ENCODE measurements at places on chromosomes 4 and X.

DNA sequence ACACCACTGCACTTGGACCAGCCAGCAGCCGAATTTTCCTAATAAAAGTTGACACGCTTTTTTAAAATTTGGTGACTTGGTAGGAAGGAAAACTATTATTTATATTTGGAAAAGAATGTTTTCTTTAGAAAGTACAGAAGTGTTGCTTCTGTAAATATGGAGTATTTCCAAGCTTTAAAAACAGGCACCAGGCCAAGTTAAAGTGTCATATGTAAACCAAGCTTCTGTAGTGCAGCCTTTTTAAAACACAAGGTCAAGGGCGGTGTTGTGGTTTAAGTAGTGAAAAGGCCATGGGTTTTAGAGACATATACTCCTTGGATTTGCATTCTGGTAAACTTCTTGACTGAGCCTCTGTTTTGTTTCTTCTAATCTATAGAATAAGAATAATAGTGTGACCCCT is 62.7 kb downstream of the TRIM2 start:
- no peak for DNase-seq

GRCh38 chrX:20350596-20350995 is 83.9 kb upstream of the RPS6KA3 start:
- DNase-seq, result no peak

DNA sequence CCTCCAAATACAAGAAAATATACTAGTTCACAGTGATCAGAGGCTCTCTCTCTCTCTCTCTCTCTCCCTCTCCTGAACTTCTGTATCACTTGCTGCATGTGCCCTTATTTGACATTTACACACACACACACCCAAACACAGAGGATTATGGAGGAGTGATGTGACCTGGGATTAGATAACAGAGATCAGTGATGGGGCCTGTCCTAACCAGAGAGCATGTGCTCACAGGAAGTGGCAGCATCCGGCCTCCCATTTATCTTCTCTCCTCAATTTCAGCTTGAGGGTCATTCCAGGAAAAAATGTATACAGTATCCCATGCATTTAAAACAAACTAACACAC is 143.0 kb downstream of the TSPAN5 start:
- no peak for DNase-seq

DNA sequence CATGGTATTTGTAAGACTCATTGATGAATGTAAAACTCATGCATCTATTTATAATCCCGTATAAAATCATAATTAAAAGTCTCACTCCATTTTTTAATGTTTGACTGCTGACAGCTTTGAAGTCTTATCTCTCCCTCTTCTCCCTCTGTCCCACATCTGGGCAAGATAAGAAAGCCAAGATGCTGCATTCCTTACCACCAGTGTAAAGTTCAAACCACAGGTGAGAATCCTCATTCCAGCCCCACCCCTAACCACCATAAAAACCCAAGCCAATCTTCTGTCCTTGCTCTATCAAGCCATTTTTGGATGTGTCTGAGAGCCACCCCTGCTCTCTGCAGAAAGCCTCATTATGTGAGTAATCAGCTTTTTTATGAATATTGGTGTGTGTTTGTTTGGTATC is 59.3 kb upstream of the MAGED1 start:
- no peak for DNase-seq

DNA sequence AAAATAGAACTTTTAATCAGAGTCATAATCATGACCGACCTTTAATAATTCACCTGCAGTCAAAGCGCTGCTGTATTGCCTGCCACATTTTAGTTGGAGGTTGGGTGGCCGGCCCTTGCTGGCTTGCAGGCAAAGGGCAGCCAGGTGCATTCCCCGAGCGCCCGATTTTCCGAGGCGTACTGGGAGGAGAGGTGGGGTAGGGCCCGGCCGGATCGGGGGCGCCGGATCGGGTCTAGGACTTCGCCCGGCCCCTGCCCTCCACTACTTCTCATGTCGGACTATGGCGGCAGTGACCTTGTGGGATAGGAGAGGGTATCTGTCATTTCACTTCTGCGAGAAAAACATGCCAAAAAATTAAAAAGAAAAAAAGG is 2.5 kb upstream of the RS1 start:
- no peak for DNase-seq

DNA sequence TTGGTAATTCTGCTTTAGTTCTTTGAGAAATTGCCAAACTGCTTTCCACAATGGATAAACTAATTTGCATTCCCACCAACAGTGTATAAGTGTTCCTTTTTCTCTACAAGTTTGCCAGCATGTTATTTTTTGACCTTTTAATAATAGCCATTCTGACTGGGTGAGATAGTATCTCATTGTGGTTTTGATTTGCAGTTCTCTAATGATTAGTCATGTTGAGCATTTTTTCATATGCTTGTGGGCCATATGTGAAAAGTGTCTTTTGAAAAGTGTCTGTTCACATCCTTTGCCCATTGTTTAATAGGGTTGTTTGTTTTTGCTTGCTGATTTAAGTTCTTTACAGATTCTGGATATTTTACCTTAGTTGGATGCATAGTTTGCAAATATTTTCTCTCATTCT is 25.9 kb downstream of the ENPEP start:
- no peak for DNase-seq

GRCh38 chr4:111502626-111503025 is 642.6 kb upstream of the FAM241A start:
- no peak for DNase-seq

- no peak for DNase-seq
These were observed 171.2 kb upstream of the NWD2 start for GRCh38 chr4:37073226-37073840.

GRCh38 chr4:177461606-177462005 is 19.4 kb upstream of the AGA start:
- no peak for DNase-seq
